Activated naive CD4-positive, alpha-beta T cell treated with anti-CD3 and anti-CD28 coated beads, Interleukin-2, amount 10 ng/mL, durations not matched to agents 7 days and 5 days (primary cell): ENCODE measurements at places on chromosomes 5 and 9.

- no peak for DNase-seq
Measured at GRCh38 chr5:173880306-173880985, 7.7 kb upstream of the CPEB4 start.

- no peak for DNase-seq
Measured at GRCh38 chr5:62587737-62588136, 9.1 kb downstream of the LRRC70 start.

DNA sequence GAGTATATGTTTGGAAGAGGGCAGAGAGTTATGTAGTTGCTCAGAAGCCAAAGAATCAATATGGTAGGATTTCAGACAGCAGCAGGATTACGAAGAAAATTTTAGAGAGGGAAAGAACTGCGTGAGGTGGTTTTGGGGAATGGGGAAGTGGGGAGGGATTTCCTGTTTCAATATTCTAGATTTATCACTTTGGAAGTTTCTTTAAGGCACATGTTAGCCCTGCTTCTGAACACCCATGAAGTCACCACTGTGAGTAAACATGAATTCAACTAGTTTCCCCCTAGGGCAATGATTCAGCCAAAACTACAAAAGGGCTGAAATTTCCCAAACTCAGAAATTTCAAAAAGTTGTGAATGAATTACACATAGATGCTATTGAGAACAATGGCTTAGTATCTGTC lies 132.2 kb downstream of the EBF1 start:
- DNase-seq = no peak

- DNase-seq = no peak
Measured at GRCh38 chr5:137055271-137055872, 443.8 kb downstream of the SPOCK1 start.

- no peak for DNase-seq
Measured at GRCh38 chr5:160926428-160926827, 74.4 kb upstream of the ATP10B start.

DNA sequence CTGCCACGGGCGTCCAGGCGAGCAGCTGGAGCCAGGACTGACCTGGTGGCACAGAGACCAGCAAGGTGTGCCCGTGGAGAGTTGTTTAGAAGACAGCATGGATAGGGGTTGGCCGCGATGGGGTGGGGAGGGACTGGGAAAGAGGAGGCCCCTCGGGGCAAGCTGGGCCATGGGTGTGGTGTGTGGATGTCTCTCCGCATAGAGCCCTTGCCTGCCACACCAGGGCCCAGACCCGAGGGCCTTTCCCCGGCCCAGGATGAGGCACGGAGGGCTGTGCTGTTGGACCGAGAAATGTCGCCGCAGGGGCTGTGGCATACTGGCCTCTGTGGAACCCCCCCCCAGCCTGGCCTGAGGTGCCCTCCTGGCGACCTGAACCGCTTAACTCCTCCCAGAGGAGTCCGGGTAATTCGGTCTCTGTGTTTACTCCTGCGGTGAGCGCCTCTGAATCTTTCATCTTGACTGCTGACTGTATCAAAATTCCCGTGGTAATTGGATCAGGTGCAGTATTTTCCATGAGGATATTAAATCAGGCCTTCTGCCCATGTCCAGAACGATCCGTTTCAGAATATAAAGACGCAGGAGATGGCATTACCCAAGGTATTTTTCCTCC lies 22.5 kb upstream of the LAMC3 start:
- DNase-seq = no peak

DNA sequence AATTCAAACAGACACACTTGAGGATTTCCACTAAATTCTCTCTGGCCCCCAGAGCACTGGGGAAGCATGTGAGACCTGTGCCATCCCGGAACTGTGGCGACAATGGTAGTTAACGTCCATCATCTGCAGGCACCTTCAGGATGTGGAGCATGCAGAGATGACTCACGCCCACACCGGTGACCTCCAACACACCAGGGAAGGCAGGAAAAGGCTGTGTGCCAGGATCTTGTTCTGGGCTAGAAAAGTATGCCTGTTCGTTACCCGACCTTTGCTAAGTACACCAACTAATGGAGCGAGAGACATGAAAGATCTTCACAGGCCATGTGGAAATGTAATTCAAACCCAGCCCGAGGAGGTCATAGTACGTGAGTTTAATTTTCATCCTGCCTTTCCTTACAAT lies 208.8 kb downstream of the MELK start:
- DNase-seq = no peak

- no peak for DNase-seq
Measured at GRCh38 chr5:61732796-61733195, 400.7 kb downstream of the ZSWIM6 start.

DNA sequence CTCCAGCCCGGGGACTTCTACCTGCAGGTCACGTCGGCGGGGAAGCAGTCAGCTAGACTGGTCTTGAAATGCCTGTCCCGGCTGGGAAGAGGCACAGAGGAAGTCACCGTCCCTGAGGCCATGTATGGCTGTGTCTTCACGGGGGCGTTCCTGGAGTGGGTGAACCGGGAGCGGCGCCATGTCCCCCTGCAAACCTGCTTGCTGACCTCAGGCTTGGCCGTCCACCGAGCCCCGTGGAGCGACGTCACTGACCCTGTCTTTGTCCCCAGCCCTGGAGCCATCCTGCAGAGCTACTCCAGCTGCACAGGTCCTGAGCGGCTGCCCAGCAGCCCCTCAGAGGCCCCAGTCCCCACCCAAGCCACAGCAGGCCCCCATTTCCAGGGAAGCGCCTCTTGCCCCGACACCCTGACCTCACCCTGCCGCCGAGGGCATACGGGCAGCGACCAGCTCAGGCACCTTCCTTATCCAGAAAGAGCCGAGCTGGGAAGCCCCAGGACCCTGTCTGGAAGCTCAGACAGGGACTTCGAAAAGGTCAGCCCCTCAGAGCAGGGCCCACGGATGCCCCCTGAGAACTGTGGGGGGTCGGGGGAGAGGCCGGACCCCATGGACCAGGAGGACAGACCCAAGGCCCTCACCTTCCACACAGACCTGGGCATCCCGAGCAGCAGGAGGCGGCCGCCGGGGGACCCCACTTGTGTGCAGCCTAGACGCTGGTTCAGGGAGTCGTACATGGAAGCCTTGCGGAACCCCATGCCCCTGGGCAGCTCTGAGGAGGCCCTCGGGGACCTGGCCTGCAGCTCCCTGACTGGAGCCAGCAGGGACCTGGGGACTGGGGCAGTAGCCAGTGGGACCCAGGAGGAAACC lies 47.8 kb downstream of the PLEKHG4B start:
- no peak for DNase-seq

DNA sequence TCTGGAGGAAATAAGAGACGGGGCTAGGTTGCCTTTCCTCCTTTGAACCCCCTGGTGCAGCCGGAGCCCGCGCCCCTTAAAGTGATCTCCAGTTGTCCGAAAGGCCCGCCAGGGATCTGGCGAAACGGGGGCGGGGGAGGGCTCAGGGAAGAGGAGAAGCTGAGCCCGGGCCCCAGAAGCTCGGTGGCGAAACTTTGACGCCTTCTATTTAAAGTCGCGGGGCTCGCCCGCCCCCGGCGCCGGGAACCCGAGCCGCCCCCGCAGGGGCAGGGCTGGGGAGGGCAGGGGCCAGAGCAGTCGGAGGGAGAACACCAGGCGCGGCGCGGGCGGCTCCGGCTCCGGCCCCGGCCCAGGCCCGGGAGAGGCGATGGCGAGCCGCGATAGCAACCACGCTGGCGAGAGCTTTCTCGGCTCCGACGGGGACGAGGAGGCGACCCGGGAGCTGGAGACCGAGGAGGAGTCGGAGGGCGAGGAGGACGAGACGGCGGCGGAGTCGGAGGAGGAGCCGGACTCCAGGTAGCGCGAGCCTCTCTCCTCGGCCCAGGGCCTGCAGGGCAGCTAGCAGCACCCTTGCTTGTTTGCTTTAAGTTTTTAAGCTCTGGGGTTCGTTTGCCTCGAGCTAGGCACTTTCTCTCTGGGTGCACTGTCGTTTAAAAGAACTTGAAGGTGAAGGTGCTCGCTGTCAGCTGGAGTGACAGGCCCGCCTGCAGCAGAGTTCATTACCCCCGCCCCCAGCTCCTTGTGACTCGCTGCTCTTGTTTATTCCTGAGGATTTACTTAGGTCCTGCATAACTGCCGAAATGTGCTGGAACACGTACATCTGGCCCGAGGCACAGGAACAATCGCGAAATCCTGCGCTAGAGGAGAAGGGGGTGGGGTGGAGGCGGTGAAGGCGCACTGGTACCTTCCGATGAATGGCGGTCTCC lies at the start of gene CMYA5:
Gene CMYA5, plus strand, starts transcription at position 296 of the 926 bp plus-strand sequence. Its CDS starts 72 bp downstream, at position 368.
- DNase-seq = no peak

- DNase-seq = no peak
Measured at GRCh38 chr9:87359264-87359663, 138.4 kb upstream of the DAPK1 start.

- DNase-seq = no peak
Measured at GRCh38 chr5:151288180-151288579, 15.4 kb downstream of the SLC36A3 start.

- no peak for DNase-seq
Measured at GRCh38 chr9:14331120-14331519, 17.2 kb upstream of the NFIB start.

GRCh38 chr5:73499187-73499586 lies 945 bp downstream of the BTF3 start:
- no peak for DNase-seq

- no peak for DNase-seq
Measured at GRCh38 chr9:75490326-75490725, 400.1 kb upstream of the PCSK5 start.

- DNase-seq = peak; percentile 12
Measured at GRCh38 chr9:135589596-135590485, 28.3 kb downstream of the PAEP start.

- no peak for DNase-seq
Measured at GRCh38 chr5:102794677-102795331, 39.7 kb downstream of the PAM start.

GRCh38 chr9:137607141-137607857 lies 1.8 kb downstream of the ARRDC1 start:
- no peak for DNase-seq

GRCh38 chr5:74503-75109 lies 17.4 kb upstream of the PLEKHG4B start:
- no peak for DNase-seq

- no peak for DNase-seq
Measured at GRCh38 chr5:27706832-27707231, 668.4 kb upstream of the CDH9 start.

DNA sequence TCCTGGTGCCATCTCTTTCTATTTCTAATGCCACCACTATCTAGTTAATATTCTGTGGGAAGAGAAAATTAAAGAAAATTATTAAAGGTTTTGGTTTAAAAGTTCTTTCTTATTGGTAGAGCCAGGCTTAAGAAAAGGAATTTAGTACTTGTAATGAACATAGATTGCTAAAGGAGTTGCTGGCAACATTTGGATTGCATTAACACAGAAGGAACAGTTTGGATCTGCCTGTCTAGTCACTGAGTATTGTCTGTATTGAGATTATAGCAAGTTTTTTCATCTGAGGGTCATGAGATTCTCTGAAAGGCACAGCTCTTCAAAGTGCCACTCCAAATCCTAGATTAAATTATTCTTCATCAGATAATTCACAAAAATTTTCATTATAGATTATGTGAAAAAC lies 32.0 kb downstream of the FSD1L start:
- DNase-seq = no peak

DNA sequence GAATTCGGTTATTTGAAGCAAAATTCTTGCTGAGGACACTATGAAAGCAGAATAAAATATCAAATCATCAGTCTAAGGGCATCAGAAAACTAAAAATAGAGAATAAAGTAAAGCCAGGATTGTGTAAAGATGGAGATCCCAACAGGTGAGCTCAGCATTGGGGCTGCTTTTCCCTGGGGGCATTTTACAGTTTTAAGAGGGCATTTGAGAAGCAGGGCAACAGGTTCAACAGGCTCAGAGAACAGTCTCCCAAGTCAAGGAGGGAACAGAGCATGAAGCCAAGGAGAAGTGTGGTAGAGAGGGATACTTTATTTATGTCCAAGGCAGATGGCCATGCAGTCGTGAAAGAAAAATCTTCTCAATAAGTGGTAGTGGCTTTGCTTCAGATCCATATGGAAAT lies 145.4 kb downstream of the SYK start:
- no peak for DNase-seq

- no peak for DNase-seq
Measured at GRCh38 chr5:67182301-67182790, 14.3 kb downstream of the CD180 start.
